8988T (cell line): ENCODE measurements at places on chromosomes 16 and 17.
A peak's percentile ranks its signal among the peaks of the same experiment; 100 is the strongest.

DNA sequence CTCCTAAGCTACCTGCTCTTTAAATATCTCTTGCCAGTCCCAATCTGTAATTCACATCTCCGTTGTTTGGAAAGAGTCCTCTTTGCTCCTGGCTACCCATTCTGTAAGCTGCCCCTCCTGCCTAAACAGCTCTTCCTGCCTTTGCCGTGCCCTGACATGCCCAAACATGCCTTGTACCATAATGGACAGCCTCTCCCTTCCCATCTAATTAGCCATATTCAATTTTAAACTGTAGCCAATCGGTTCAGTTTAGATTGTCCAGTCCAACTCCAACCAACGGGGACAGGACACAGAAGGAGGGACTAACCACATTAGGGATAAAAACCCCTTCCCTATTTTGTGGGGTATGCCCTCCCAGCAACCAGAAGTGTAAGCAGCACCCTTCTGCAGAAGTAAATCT is 30.6 kb upstream of the CLEC3A start:
- no peak for DNase-seq

DNA sequence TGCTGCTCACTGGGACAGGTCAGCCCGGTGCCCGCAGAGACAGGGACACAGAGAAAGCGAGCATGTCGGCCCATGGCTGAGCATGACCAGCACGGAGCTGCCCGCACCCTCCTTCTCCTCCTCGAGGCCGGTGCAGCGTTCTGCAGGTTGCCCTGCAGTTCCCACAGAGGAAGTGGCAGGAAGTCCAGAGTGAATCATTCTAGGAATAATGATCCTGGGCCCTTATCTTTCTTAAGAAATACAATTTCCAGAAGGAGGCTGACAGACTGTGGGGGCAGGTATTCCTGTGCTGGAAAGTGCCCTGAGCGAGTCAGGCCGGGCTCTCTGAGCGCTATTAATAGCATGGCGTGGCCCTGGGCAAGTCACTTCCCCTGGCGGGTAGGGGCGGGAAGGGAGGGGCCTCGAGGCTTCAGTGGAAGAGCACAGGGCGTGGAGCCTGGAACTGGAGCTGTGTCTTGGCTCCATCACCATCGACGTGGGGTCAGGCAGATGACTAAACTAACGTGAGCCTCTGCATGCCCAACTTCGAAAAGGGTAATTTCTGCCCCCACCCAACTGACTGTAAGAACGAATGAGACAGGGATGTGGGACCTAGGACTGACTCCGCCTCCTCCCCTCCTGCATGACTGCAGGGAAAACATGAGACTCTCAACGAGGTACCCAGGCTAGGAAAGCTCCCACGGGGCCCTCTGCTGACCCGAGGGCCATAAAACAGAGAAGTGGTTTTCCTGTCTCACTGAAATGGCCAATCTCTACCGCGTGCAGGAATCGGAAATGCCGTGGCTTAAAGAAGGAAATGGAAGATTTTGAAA is 9.8 kb downstream of the TMEM204 start:
- DNase-seq: peak; percentile 71

DNA sequence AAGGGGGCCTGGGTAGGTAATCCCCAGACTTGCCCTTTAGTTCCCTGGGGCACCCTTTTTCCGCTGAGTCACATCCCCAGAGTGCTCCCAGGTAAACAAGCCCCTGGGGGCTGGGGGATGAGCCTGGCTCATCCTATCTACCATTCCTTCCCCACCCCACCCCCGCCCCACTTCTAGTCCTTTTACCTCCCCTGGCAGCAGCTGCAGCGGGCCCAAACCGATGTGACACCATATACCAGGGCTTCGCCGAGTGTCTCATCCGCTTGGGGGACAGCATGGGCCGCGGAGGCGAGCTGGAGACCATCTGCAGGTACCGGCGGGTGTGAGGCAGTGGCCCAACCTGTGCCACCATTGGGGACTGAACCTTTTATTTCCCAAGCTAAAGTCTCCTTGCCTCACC is 860 bp downstream of the NRN1L start:
- no peak for DNase-seq

GRCh38 chr17:74769856-74770497 is 6.2 kb downstream of the NAT9 start:
- no peak for DNase-seq

DNA sequence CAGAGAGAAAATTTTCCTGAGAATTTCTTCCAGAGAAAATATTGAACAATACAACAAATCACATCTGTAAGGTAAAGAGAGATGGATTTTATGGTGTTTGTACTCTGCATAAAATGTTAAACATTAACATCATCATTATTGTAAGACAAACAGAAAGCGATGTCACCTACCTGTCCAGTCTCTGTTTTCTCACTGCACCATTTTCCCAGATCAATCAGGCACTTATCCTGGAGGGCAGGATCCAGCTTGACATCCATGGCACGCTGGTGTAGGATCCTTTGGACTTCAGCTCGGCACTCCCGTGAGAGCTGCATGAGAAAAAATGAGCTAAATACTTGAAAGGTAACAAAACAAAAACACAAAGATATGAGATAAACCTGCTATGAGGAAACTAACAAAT is 55.9 kb upstream of the CLEC18B start:
- DNase-seq: no peak

- no peak for DNase-seq
Measured at GRCh38 chr17:70558821-70559220, 389.5 kb downstream of the KCNJ2 start.

- DNase-seq: no peak
Measured at GRCh38 chr17:3531266-3532101, 26.1 kb downstream of the TRPV3 start.

GRCh38 chr16:9048302-9048700 is 43.1 kb upstream of the HAPSTR1 start:
- no peak for DNase-seq

GRCh38 chr17:80360396-80360795 is 54.6 kb upstream of the ENDOV start:
- DNase-seq: no peak

DNA sequence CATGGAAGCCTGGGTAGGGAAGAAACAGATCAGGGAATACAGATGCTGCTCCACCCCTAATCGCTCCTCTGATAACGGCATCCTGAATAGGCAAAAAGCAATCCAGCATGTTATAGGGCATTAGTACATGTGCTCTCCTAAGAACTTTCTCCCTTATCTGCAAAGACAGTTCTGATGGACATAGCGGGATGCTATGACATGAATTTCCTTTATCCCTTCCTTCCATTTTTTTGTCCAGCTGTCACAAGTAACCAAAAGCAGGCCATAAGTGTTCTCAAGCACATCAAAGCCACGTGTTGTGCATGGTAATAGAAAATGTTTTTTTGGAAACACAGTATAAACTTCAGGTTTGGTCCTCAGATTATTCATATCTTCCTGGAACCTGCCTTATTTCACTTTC is 141.4 kb upstream of the MON1B start:
- DNase-seq: no peak

DNA sequence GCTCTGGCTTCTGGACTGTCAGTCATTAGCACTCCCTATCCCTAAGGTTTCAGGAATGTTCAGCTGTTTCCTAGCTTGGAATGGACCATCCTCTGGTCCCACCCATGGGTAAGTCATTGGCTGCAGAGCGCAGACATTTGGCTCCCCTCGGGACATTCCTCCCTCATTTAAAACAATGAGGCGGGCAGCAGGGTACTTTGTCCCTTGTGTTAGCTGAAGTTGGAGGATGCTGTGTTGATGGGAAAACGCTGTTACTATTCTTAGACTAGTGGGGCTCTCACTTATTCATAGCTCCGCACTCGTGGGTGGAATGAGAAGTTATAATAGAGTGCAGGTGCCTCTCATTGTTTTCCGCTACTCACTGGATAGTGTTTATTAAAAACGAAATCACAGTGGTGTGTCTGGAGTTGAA is 673.8 kb downstream of the WWOX start:
- no peak for DNase-seq

- DNase-seq: no peak
Measured at GRCh38 chr17:44749076-44749979, 9.5 kb upstream of the ADAM11 start.
